ENCODE measurements at places on chromosomes 12 and 14. TPM values are rescaled to one million over a fixed set of nuclear protein-coding genes. Genes with fewer than 3 reads are reported as not detected.

DNA sequence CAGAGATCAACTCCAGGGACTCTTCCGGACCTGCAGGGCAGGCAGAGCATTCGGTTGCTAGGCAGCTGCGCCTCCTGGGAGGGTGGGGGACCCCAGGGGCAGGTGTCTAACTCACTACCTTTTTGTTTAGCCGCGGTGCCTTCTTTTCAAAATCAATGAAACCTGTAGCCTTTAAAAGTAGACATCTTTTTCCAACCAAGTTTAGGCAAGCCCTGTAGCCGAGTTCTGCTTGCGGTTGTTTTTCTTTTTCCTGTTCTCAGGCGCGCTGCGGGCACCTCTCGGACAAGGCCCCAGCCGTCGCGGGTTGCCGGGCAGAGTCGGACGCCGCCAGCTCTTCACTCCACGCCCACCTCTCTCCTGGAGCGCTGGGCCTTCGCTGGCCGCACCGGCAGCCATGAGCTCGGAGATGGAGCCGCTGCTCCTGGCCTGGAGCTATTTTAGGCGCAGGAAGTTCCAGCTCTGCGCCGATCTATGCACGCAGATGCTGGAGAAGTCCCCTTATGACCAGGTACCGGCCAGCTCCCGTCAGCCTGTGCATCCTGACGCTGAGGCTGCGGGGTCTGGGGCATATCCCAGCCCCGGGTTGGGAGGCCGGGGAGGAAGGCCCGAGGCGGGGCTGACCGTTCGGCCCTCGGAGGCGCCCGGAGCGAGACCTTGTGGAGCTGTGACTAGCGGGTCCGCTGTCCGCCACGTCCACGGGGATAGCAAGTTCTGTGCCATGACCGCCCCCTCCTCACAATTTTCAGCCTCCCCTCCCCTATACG, at the start of gene TTC8:
TSS of gene TTC8 (plus strand) at position 338 of the 764 bp plus-strand sequence. CDS start at position 395, 57 bp downstream.
- DNase-seq, result peak; percentile 78

- DNase-seq, result no peak
These were observed 32.6 kb downstream of the ETNK1 start for GRCh38 chr12:22657538-22657937.

DNA sequence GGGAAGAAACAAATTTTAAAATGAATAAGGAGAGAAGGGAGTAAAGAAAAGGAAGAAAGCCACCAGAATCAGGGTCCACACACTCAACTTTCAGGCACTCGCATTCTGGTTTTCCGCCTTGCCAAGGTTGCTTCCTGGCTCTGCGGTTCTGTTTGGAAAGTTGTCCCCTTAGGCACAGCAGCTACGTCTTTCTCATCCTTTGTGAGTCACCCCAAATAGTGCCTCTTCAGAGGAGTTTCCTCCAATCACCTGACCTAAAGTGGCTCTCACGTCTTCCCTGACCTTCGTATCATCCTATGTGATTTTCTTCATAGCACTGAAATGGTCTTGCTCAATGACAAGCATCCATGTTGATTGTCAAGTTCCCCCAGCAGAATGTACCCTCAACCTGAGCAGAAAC, 99.5 kb upstream of the TMCC3 start:
- no peak for DNase-seq

- DNase-seq, result no peak
These were observed 282.1 kb downstream of the TMTC2 start for GRCh38 chr12:82968631-82969367.

- DNase-seq, result no peak
These were observed 40.9 kb downstream of the RNF34 start for GRCh38 chr12:121440768-121441167.

DNA sequence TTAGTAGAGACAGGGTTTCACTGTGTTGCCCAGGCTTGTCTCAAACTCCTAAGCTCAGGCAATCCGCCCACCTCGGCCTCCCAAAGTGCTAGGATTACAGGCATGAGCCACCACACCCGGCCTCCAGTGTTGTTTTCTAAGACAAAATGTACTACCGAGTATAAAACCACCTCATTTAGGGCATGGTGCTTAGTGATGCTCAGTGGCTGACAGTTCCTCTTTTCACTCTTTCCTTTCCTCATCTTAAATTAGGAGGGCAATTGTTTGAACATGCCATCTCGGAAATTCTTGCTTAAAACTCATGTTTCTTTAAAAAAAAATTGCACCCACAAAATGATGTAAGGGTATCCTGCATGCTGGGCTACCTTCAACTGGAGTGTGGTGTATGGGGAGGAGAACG, 89.0 kb downstream of the RFX4 start:
- DNase-seq, result no peak

DNA sequence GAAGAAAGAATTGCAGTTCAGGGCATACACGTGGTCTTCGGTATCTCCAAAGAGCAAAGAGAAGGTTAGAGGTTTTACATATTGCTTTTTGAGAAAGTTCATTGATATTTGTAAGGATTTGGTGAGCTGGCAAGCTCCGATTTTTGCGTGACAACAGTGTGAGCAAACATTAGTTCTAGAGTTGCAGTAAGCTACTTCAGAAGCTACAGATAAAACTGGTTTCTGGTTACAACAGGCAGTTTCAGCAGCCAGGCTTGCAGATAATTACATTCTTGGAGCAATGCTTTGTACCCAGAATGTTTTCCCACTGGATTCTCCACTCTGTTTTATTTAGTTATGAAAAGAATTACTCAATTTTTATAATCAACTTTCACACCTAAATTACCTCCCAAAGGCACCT, 28.2 kb downstream of the KLRK1 start:
- DNase-seq, result no peak

GRCh38 chr12:1013618-1014489, 22.8 kb downstream of the ERC1 start:
- DNase-seq, result no peak

- DNase-seq, result no peak
These were observed 691 bp upstream of the OR6S1 start for GRCh38 chr14:20642182-20642581.

DNA sequence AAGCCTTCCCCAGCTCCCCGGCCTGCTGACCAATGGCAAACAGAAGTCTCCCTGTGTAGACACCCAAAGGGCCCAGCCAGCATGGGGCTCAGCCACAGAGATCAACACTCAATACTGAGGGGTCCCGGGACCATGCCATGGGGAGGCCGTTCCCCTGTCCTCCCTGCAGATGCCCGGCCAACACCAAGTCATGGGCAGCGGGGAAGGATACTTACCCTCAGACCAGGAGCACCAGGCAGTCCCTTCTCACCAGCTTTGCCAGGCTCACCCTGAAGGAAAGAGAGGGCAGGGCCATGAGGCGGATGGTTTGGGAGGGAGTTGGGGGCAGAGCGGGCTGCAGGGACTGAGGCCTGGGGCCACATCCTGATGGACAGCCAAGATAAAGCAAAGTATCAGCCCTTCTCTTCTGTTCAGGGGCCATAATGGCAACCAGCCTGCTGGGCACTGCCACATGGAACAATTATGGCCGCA, 19.9 kb downstream of the COL2A1 start:
- DNase-seq, result no peak

- peak; percentile 55 for DNase-seq
These were observed at the start of gene CMAS for GRCh38 chr12:22046090-22046967. CMAS (plus strand) TSS chr12:22046218; CDS start chr12:22046304, 86 bp downstream.

DNA sequence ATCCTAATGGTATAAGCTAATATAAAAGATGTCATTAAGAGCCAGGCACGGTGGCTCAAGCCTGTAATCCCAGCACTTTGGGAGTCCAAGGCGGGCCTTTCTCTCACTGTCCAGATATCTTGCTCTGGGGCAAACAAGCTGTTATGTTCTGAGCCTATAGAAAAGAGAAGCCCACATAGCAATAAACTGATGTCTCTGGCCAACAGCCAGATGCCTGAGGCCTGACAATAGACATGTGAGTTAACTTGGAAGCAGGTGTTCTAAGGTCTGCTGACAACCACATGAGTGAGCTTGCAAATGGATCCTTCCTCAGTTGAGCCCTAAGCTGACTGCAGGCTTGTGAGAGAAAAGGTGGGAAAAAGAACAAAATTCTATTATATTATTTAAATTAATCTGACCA, 25.0 kb downstream of the YAF2 start:
- DNase-seq, result no peak

DNA sequence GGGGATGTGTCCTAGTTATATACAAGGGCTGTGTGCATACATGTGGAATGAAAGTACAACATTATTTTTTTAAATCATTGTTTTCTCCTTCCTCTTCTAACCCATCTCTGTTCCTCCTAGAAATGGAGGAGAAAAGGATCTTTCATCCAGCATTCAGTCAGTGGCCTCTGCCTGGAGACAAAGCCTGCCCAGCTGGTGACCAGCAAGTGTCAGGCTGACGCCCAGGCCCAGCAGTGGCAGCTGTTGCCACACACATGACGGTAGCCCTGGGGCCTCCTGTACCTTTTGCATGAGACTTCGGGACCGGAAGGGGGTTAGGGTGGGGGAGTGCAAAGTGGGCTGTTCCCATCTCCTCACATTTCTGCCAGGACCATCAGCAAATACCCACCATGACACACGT, 46.2 kb downstream of the ERH start:
- DNase-seq, result no peak

DNA sequence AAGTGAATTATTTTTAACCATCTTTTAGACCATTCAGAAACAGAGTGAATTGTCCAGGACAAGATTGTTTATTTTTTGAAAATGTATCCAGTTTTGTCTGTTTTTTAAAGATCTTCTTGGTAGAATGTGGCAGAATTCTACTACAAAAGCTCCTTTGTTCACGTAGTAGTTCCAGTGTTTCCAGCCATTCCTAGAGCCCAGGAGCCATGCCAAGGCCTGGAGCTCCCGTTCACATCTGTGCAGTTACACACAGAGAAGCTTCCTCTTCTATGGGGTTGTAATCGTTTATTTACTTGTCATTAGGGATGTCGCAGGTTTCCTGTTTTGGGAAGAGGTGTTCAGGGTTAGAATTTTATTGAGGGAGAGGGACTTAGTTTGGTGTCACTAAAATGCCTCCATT, 409.8 kb downstream of the NPAS3 start:
- no peak for DNase-seq

- DNase-seq, result no peak
These were observed 123.6 kb downstream of the TSPAN9 start for GRCh38 chr12:3200814-3201233.

DNA sequence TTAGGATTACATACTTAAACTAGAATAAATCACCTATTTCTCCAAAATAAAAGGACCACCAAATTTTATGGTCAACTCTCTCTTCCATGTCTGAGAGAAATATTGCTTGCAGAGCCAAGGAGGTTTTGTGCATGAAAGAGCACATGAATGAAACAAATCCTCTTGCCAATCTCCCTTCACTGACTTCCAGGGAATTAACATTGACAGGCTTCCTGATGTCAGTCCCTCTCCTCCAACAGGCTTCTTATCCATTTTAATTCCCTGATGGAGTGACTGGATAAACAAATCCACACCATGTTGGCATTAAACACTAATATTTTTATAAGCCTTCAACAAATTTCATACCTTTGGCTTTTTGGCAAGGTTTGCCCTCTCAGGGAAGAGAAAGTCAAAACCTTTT, 45.3 kb upstream of the CNTN1 start:
- no peak for DNase-seq

DNA sequence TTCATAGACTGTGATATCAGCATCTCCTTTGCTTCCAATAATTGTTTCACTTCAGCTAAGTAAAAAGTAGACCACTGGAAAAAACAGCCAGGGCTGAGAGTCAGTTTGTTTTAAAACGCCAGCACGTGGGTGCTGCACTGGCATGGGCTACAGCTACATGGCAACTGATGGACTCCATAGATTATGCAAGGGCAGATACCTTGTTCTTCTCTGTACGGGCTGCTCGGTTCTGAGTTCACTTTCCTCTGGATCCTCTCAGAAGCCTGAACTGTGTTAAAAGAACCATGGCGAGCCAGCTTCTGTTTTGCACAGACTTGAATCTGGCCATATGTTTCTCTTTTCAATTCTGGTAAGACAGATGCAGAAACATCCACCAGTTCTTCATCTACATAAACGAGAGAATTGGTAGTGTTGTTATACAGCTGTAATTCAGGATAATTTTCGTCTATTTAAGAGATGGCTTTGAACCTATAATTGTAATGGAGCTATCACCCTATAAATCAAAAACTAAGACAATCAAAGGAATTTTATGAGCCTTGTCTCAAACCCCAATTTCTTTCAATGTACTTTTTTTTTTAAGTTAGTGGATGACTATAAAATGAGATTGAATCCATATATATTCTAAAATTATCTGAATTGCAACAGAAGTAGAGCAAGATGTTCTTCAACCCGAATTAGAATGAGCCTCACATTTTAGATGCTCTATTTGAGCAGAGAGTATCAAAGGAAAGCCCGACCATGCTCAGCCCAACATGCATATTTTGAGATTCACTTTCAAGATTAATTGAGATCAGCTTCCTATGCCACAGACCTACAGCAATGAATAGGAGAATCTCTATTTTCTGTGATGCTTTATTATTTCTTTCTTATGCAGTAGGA, 31.5 kb downstream of the E2F7 start:
- no peak for DNase-seq

DNA sequence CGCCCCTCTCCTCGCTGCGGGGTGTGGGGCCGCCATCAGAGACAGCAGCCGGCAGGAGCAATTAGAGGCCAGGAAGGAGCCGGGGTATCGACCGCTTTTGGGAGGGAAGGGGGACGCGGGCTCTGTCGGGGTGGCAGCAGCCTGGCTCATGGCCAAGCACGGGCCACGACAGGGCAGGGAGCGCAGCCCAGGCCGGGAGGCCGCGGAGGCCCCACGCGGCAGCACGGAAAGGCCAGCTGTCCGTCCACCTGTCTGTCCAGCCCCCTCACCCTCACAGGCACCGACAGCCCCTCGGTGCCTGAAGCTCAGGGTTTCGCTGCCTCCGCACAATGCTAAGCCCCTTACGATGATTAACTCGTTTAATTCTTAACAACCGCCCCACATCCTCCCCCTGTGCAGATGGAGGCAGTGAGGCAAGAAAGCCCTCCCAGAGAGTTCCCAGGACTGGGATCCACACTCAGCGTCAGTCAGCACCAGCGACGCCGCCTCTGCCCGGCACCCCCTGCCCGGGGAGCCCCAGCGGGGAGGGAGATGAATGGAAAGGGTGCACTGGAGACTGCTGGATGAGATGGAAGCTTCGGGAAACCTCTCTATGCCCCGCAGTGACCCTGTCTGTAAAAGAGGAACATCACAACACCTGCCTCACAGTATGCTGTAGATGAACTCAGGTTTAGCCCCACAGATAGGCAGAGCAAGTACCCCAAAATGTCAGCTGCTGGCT, 23.7 kb downstream of the NCOR2 start:
- no peak for DNase-seq

Gene SERPINA10
- polyA plus RNA-seq, result not detected

Gene IGFBP6
- polyA plus RNA-seq, result 0.20 TPM

Gene IFNG
- not detected for polyA plus RNA-seq

Gene ADAMTS20
- polyA plus RNA-seq, result not detected

Gene SIX6
- polyA plus RNA-seq, result not detected

Gene PTHLH
- polyA plus RNA-seq, result not detected

Gene PRH2
- polyA plus RNA-seq, result not detected

Gene AVPR1A
- not detected for polyA plus RNA-seq

Gene KRT78
- polyA plus RNA-seq, result not detected

Gene JAG2
- polyA plus RNA-seq, result not detected

Gene KRT5
- polyA plus RNA-seq, result not detected

All from CD14-positive monocyte (primary cell).